Activated naive CD4-positive, alpha-beta T cell (primary cell): ENCODE measurements at places on chromosomes 11 and 22.

- no peak for DNase-seq
Measured at GRCh38 chr11:35619116-35619854, 1.0 kb downstream of the FJX1 start.

DNA sequence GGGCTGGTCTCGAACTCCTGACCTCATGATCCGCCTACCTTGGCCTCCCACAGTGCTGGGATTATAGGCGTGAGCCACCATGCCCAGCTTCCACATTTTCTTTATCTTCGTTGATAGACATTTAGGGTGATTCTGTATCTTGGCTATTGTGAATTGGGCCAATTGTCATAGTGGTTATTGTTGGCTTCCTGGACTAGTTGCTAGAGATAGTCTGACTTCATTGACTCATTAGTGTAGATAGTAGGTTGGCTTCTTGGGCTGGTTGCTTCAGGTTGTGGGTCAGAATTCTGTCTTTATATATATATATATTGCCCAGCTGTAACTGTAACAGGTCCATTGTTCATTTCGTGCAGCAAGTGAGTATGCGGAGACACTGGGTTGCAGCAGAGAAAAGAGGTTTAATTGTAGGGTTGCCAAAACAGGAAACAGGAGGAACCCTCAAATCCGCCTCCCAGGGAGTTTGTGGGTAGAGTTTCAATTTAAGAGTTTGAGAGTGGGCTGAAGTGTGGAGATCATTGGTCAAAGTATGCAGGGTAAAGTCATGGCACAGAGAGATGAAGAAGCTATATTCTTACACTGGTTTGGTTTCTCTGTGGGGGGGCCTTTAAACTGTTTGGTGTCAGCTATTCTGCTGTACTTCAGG is 22.0 kb downstream of the ATG13 start:
- no peak for DNase-seq

- no peak for DNase-seq
Measured at GRCh38 chr11:123098990-123099389, 37.1 kb upstream of the HSPA8 start.

DNA sequence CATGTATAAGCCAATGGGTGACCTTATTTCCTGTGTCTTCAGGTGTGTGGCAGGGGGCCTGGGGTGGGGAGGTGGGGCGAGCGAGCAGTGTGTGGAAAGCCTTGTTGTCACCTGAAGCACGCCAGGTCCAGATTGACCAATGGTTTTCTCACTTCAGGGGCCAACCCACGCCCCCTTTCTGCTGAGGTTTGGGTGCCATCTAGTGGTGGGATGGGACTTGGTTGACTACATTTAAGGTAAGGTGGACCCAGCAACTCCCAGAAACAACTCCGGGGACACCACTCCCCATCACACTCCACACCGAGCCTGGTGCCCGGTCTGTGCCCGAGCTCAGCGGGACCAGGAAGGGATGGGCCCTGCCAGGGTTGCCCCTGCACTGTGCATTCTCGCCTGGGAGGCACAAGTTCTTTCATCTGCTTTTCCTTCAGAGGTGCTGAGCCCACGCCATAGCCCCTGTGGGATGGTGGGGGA is 40.0 kb downstream of the TPCN2 start:
- DNase-seq = no peak

- DNase-seq = no peak
Measured at GRCh38 chr11:21865541-21865940, 327.3 kb upstream of the ANO5 start.

GRCh38 chr11:77435972-77436371 is 37.9 kb downstream of the PAK1 start:
- DNase-seq = no peak

DNA sequence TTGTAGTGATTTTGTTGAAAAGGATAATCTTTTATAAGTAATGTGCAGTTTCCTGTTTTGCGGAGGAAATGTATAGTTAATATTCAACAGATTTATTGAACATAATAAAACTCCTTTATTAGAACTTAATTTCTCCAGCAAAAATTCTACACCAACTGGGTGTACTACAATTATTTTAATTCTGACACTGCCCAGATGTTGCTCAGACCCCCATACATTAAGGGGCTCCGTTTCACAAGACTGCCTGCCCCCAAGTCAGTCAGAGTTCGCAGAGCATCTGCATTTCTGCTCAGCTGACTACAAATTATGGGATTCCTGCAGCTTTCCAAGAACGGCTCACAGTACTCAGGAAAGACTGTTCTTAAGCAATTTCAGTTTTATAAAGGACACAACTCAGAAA is 6.2 kb downstream of the CEP57 start:
- DNase-seq = no peak

DNA sequence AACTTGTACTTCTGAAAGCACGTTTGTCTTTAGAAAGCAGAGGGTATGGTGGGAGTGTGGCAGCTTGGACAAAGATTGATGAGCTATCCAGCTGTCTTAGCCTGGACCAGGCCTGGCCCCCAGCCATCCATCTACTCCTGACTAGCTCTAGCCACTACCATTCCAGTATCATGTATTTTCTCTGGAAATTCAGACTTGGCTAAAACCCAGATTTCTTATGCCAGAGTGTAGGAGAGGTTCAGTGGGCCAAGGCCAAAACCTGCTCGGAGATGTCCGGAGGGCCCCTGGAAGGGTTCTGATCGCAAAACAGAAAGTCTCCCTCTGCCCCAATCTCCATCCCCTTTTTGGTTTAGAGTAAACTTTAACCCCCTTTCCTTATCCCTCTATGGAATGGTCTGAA is 24.8 kb upstream of the MTCH2 start:
- no peak for DNase-seq

DNA sequence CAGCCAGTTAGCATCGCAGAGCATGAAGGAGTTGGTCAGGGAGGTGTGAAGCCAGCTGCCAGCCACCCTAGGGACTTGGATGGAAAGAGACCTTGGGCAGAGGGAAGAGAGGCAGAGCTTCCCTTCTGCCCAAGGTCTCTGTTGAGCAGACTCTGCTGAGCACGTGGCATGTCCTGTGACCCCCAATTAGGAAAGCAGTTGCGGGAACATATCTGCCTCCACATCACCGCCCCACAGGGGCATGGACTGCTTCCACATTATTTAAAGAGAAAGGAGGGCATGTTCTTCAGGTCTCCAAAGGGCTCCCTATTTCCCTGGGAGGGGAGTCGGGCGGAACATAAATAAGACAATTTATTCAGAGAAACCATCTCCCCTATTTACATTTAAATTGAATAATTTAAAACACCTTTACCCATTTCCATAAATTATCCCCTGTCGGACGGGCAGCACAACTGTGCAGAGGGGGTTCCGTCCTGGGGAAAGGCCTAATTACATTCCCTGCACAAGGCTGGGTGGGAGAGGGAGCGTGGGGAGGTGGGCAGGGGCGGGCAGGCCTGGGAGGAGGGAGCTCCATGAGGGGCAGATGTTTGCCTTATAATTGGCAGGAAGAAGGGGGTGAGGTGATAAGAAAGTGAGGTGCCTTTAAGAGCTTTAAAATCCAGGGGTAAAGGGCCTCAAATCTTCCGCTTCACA is 88.8 kb upstream of the THY1 start:
- DNase-seq = no peak

- no peak for DNase-seq
Measured at GRCh38 chr11:70853068-70853769, 399.2 kb downstream of the SHANK2 start.

- no peak for DNase-seq
Measured at GRCh38 chr22:27930331-27931060, 11.4 kb upstream of the PITPNB start.

- no peak for DNase-seq
Measured at GRCh38 chr11:104738918-104739317, 159.3 kb downstream of the CASP12 start.

GRCh38 chr11:44533921-44534711 is 31.3 kb upstream of the CD82 start:
- no peak for DNase-seq

GRCh38 chr22:39927544-39927943 is 26.7 kb downstream of the GRAP2 start:
- DNase-seq = no peak

GRCh38 chr11:33533386-33534052 is 167.1 kb downstream of the C11orf91 start:
- DNase-seq = no peak

DNA sequence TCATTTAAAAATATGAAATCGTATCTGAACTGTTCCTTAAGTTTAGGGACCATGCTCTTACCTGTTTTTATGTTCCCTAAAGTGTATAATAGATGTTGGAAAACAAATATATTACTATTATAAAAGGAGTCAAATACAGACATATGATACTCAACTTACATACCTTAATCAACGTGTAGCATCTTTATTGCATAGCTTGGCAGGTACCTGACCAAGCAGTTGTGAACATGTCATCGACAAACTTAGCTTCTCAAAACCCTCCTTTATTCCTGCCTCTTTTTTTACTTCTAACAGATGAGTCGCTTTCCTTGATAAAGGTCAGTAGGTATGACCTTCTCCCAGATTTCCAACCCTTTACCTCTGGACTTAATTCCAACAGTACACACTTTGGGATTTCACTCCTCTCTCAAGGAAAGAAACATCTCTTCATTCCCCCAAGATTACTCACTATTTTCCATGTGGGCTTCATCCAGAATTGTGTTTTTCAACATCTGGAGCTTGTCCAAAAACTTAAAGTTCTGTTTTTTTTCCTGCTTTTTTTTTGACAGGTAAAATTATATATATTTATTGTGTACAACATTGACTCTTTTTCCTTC is 11.9 kb downstream of the HIPK3 start:
- no peak for DNase-seq

GRCh38 chr22:46007848-46008261 is 30.9 kb upstream of the WNT7B start:
- no peak for DNase-seq

GRCh38 chr11:34145847-34146381 is 40.5 kb downstream of the NAT10 start:
- no peak for DNase-seq

DNA sequence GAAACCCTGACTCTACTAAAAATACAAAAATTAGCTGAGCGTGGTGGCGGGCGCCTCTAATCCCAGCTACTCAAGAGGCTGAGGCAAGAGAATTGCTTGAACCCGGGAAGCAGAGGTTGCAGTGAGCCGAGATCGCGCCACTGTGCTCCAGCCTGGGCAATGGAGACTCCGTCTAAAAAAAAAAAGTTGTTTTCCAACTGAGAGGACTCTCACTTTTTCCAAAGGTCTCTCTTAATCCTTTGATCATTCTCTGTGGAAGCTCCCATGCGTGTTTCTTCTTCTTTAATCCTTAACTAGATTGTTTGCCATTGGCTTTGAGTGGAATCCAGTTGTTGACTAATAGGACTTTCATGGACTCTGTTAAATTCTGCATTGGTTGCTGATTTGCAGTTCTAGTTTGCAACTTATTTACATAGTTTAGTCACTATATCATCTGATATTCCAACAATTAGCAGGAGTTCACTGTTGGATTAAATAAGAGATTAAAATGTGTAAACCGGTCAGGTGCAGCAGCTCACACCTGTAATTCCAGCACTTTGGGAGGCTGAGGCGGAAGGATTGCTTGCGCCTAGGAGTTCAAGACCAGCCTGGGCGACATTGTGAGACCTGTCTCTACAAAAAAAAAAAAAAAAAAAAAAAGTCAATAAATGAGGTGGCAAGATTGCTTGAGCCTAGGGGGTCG is 79.7 kb downstream of the C22orf31 start:
- no peak for DNase-seq

GRCh38 chr22:41834005-41834944 is 1.4 kb downstream of the SREBF2 start:
- DNase-seq = no peak

GRCh38 chr22:43262990-43263644 is 76.2 kb upstream of the TTLL12 start:
- DNase-seq = no peak

GRCh38 chr22:39255449-39256185 is 10.8 kb upstream of the PDGFB start:
- DNase-seq = no peak

DNA sequence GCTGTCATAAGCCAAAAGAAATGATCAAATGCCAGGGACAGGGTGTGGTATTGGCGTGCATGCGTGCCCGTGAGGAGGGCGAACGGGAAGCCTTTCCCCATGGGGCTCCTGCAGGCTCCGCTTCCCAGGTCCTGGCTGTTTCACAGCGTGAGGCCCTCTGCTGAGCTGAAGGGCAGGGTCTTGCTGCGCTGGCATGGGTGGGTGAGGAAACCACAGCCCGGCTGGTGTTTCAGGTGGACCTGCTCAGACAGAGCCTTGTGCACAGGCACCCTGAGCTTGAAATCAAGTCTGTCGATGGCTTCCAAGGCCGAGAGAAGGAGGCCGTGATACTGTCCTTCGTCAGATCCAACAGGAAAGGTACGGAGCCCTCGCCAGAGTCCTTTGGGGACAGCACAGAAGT is 31.4 kb downstream of the IGHMBP2 start:
- no peak for DNase-seq

- DNase-seq = no peak
Measured at GRCh38 chr11:118845369-118845768, 38.3 kb upstream of the CXCR5 start.

- no peak for DNase-seq
Measured at GRCh38 chr11:73454987-73455386, 78.8 kb downstream of the RELT start.

DNA sequence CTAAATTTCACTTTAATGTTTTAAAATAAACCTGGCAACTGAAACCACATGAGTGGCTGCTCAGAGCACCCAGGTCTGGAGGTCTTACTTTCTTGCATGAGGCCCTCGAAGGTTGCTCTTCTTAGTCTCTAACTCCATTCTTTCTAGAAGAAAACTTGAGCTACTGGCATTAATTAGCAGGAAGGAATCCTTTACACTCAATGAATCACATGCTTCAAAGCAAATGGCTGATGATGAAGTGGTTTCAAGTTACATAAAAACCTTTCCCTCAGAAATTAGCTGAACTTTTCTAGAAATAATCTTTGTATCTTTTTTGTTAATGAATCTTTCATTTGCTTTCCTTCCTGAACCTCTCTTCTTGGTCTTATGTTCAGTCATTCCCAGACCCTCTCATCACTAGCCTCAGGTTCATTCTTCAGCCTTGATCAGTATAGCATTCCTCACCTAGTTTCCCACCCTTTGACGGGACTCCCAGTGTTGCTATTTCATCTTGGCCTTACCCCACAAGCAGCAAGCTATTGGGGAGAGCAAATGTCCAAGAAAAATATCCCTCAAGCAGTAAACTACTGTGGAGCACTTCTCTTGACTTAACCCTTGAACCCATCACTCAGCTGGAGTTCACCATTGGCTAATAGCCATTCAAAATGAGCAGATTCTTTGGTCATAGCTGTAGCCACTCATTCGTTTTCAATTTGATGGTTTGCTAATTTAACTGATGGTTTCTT is 75.1 kb downstream of the INSC start:
- no peak for DNase-seq
